Activated CD4-positive, alpha-beta memory T cell treated with anti-CD3 and anti-CD28 coated beads for 36 hours (primary cell): ENCODE measurements at places on chromosomes 12 and 14. TPM values are rescaled to one million over a fixed set of nuclear protein-coding genes. Genes with fewer than 3 reads are reported as not detected.

- no peak for DNase-seq
- H3K4me3 ChIP-seq, result no peak overlapping the region
- peaks cover 11% of the 10 kb centered on the region for H3K27me3 ChIP-seq
- H3K4me1 ChIP-seq, result no peaks in the 10 kb centered on the region
- H3K27ac ChIP-seq, result no peak overlapping the region
These were observed 327.6 kb upstream of the SFSWAP start for GRCh38 chr12:131383291-131383690.

DNA sequence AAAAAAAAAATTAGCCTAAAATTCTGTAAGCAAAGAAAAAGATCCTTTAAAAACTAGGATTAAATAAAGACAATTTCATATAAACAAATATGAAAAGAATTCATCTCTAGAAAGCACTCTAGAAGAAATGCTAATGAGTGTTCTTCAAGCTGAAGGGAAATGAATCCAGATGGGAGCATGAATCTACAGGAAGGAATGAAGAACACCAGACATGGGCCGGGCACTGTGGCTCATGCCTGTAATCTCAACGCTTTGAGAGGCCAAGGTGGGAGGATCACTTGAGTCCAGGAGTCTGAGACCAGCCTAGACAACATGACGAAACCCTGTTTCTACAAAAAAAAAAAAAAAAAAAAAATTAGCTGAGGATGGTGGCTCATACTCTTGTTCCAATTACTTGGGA is 297.2 kb downstream of the FBXL14 start:
- no peaks in the 10 kb centered on the region for H3K27me3 ChIP-seq
- no peaks in the 10 kb centered on the region for H3K4me1 ChIP-seq
- peaks cover 27% of the 10 kb centered on the region for H3K36me3 ChIP-seq
- no peak overlapping the region for H3K4me3 ChIP-seq
- no peak overlapping the region for H3K27ac ChIP-seq

DNA sequence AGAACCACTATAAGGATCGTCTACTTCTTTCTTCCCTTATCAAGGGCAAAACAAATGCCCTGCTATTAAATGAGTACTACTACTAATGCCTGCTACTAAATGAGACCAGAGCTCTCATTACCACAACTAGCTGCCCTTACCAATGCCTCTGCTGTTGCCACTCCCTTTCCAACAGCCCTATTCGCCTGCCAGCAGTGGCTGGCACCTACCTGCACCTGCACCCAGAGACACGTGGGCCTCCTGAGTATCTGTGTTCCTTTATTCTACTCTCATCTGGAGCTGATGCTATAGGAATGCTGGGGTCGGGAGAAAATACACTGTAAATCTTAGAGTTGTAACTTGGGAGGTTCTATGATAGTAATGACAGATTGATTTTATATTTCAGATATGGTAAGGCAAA is 174.7 kb downstream of the SLC2A13 start:
- no peaks in the 10 kb centered on the region for H3K36me3 ChIP-seq
- H3K27ac ChIP-seq, result no peak overlapping the region
- DNase-seq, result no peak
- no peak overlapping the region for H3K4me3 ChIP-seq

Gene KRT85
- not detected for total RNA-seq

GRCh38 chr12:114430306-114430705 is 24.4 kb upstream of the TBX5 start:
- H3K27ac ChIP-seq, result no peak overlapping the region
- DNase-seq, result no peak
- peaks cover 3% of the 10 kb centered on the region for H3K27me3 ChIP-seq
- H3K4me1 ChIP-seq, result no peaks in the 10 kb centered on the region

DNA sequence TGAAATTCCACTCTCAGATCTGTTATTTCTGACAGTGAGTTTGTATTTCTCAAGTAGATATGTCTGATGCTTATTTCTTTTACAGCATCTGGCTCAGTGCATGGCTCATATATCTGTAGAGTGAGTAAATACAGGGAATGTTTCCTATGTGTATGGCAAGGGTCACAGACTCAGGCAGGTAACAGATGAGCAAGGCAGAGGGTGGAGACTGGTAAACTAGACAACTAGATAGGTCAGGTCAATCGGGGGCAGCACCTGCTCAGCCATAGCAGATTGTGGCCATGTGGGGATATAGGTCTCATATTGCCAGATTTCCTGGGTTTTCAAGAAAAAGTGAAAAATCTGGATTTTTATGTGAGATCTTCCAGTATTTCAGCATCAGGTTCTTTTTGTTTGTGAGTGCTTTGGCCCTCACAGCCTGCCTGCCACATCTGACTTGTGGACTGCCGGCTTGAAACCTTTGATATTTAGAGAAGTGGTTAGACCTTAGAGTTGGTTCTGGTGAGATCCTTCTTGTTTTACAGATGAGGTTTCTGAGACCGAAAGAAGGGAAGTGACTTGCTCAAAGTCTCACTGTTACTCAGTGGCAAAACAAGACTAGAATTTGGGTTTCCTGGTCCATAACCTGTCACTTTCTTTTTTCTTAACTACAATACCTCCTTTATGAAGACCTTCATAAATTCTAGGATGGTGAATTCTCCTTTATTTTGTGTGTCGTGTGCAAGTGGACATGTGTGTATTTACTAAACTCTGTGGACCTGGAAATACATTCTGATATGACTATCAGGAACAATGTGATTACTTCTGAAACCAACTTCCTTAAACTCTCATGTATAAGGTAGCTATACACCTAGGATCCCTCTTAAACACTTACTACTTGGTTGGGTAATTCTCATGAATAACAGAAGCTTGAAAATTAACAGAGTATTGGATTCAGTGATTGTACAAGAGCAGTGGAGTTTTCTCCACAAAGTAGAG is 34.4 kb downstream of the PROX2 start:
- peak overlapping the region; percentile 83 for H3K27ac ChIP-seq
- no peaks in the 10 kb centered on the region for H3K27me3 ChIP-seq
- H3K36me3 ChIP-seq, result peaks cover 12% of the 10 kb centered on the region
- H3K4me1 ChIP-seq, result peaks cover 55% of the 10 kb centered on the region

GRCh38 chr12:81991868-81992267 is 232.7 kb upstream of the PPFIA2 start:
- H3K36me3 ChIP-seq, result no peaks in the 10 kb centered on the region
- H3K27me3 ChIP-seq, result no peaks in the 10 kb centered on the region
- no peak for DNase-seq
- no peaks in the 10 kb centered on the region for H3K4me1 ChIP-seq

Gene PTGER2
- 12.9 TPM for total RNA-seq

DNA sequence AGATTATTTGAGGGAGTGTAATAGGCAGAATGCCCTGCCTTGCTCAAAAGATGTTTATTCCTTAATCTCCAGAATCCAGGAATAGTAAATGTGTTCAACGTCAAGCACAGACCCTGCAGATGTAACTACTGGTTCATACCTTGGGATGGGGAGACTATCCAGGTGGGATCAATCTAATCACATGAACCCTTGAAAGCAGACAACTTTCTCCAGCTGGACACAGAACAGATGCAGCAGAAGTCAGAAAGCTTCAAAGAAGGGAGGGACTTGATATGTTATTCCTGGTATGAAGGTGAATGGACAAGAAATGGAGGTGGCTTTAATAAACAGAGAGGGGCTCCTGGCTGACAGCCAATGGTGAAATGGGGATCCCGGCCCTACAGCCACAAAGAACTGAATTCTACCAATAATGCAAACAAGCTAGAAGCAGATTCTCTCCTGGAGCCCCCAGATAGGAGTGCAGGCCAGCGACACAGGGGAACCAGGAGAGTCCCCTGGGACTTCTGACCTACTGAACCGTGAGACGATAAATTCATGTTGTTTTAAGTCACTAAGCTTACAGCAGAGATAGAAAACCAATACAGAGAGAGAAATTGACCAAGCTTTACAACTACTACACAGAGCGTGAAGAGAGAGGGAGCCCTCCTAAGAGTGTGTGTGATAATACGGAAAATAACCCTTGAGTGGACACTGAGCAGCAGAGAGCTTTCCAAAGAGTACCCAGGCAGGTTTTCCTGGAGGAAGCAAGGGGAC is 133.5 kb upstream of the TMEM132C start:
- no peak for DNase-seq
- no peak overlapping the region for H3K4me3 ChIP-seq
- H3K27ac ChIP-seq, result no peak overlapping the region
- no peaks in the 10 kb centered on the region for H3K36me3 ChIP-seq
- H3K27me3 ChIP-seq, result no peaks in the 10 kb centered on the region

Gene KRT7
- total RNA-seq, result 3.5 TPM

DNA sequence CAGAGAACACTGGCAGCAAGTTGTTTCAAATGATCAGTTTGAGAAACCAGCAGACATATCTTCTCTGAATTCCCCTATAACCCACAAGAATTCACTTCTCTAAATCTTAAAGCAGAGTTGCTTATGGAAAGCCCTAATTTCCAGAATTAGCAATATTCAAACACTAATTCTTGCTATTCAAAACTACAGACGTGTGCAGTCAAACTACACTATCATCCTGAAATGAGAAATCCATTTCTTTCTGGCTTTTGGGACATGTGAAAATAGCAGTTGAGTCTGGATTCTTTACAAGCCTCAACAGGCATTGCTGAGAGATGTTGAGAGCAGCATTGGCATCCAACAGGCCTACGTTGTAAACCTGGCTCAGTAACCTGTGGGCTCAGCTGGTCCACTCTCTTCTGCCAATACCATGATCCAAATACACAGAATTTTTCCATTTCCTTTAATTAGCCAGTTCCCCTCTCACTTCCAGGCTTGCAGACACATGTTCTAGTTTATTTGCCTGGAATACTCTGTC is 74.6 kb upstream of the TMTC1 start:
- H3K4me1 ChIP-seq, result no peaks in the 10 kb centered on the region
- no peaks in the 10 kb centered on the region for H3K36me3 ChIP-seq
- DNase-seq, result no peak
- no peak overlapping the region for H3K4me3 ChIP-seq

Gene ATXN7L3B
- 17.0 TPM for total RNA-seq

DNA sequence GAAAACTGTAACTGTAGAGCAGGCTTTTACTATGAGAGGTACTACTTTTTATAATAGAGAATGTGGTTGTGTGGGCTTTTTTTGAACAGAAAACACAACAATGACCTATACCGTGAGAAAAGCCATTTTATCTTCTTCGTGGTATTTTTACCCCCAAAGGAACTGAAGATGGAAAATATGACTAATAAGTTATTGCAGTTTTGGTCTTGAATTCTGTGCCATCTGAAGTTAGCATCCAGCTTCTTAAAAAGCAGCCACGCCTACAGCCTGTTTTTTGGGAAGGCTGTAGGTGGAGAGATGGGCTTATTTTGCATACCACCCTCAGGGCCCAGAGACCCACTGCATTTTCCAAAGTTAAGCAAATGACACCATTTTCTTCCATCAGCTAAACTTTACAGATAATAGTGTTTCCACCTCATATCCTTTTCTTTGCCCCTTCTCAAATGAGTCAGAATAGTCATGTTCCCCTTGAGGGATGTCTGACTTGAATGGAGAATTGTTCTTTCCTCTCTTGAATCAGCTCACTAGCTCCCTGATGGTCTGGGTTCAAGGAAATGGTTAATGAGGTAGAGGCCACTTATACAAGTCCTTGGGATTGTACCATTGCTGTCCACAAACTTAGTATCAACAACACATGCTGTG is 53.0 kb downstream of the TBC1D30 start:
- H3K27ac ChIP-seq, result no peak overlapping the region
- no peaks in the 10 kb centered on the region for H3K36me3 ChIP-seq
- DNase-seq, result no peak
- H3K4me1 ChIP-seq, result peaks cover 12% of the 10 kb centered on the region
- H3K27me3 ChIP-seq, result peaks cover 7% of the 10 kb centered on the region

DNA sequence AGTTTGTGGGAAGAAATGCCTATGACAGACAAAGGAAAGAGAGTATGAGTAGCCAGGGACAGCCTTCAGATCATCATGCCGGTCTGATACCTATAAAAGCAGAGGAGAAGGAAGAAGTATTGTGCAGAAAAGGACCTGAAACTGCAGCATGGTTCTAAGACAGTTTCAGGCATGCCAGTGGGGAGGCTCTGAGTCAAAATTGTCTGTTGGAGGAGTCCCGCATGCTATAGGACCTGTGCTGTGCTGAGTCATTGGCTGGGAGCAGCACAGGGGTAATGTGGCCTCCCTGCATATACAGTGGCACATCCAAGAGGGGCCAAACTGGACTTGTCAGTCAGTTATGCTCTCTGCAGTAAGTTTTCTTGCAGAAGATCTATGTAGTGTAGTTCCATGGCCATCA is 40.7 kb downstream of the NEUROD4 start:
- peaks cover 11% of the 10 kb centered on the region for H3K4me1 ChIP-seq
- peaks cover 1% of the 10 kb centered on the region for H3K27me3 ChIP-seq
- H3K36me3 ChIP-seq, result no peaks in the 10 kb centered on the region
- peak; percentile 72 for DNase-seq
- no peak overlapping the region for H3K27ac ChIP-seq

DNA sequence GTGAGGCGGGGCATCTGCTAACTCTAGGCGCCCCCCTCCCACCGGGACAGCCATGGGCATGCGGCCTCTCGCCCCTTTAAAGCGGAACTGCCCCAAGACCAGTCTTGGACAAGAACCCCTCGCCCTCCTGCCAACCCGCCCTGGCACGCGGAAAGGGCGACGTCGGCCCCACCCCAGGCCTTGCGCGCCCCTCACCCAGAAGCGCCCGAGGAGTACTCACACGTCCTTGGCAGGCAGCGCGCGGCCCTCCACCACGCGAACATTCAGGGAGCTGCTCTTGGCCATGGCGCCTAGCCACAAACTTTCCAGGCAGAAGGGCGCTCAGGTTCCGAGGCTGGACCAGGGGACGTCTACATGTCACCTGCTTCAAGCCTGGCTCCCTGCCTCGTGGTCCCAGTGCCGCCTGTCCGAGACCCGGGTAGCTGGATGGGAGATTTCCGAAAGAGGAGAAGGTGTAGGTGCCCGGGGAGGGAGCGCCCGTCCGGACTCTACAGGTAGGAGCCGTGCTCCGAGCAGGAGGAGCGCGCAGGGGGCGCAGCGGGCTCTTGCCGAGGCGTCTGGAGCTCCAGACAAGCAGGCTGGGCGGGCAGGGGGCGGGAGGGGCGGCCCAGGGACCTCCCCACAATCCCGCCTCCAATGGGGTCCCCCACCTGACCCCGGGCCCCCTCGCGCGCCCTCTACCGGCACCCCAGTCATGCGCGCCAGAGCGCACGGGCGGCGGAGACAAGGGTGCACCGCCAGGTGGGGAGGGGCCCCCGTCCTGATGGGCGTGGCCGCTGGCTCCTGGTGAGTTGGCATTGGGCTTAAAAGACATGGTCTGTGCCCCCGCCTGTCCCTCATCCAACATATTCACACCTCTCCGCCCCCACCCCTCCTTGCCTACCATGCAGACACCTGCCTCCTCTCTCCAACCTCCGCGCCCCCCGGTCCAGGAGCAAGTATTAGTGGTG is at the start of gene RASAL1:
Gene RASAL1, minus strand, starts transcription at position 584 of the 950 bp plus-strand sequence. Its CDS starts 299 bp downstream, at position 285.
- H3K27ac ChIP-seq, result peak within 1 kb of the TSS; percentile 91
- H3K27me3 ChIP-seq, result peaks cover 5% of the 10 kb centered on the region
- peak within 1 kb of the TSS; percentile 78 for H3K4me3 ChIP-seq
- no peaks in the 10 kb centered on the region for H3K36me3 ChIP-seq
- peak; percentile 91 for DNase-seq
- peaks cover 17% of the 10 kb centered on the region for H3K4me1 ChIP-seq
